ENCODE measurements at places on chromosomes 3 and 15. TPM values are rescaled to one million over a fixed set of nuclear protein-coding genes. Genes with fewer than 3 reads are reported as not detected.

DNA sequence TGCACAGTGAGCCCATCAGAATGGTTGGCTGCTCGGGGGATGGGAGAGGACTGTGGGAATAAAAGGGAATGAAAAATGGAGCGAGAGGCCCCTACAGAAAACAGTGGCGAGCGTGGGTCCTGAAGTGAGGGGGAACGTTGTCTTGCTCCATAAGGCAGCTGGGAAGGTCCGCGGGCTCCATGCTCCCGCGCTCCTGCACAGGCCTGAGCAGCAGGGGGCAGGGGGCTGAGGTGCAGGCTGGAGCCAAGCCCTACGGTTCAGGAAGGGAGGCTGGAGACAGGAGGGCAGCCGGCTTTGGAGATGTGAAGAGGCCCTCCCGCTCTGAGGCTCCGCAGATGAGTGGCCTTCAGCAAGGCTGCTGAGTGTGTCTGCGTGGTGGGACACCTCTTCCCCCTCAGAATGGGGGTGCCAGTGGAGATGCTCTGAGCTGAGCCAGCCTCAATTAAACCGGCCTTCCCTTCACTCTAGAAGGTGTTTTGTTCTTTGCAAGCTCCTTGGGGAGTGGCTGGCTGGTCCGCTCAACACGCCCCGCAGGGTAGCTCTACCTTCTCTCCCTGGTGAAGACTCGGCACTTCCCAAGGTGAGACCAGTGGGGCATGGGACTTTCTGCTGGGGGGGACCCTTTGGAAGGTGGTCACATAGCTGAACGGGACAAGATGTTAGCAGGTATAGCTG is 208.0 kb downstream of the XXYLT1 start:
- no peak for DNase-seq

GRCh38 chr3:46124216-46125177 is 83.6 kb downstream of the CCR1 start:
- DNase-seq, result no peak

DGKG gene
- 1.2 TPM for total RNA-seq

GRCh38 chr3:192923731-192924130 is 6.1 kb upstream of the MB21D2 start:
- no peak for DNase-seq

- DNase-seq, result no peak
Measured at GRCh38 chr3:95627697-95628096, 1186.7 kb upstream of the EPHA6 start.

DNA sequence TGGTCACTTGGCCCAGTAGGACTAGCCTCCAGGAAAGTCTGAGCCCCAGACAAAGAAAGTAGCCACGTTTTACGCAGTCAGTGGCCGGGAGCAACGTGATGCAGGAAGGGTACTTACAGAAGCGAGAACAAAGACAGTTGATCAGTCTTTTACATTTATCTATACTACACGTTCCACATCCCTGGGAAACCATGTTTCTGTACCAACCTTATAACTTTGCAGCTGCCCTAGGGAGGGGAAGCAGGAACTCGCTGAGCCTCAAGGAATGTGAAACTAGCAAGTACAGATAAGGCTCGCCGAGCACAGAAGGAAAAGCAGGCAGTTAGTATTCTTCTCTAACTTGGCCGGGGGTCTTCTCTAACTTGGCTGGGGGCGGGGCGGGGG is 3.4 kb upstream of the KNL1 start:
- DNase-seq, result no peak

ZNF660 gene
- total RNA-seq, result 0.52 TPM

THRB gene
- not detected for total RNA-seq

DNA sequence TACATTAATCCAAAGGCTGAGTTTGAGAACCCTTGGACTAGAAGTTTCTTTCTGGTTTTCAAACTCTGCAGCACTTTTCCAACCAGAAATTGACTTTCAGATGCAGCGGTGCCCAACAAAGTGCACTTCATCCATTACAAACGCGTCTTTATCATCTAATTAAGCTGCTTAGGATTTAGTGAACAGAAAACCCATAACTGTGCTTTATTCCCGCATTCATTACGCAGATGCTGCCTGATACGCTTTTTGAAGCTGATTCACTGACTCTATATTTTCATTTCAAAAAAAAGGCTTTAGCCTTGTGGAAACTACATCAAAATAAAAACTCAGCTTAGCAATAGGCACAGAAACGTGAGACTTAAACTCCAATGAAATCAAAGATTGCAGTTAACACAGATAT is 69.8 kb upstream of the CTXND1 start:
- no peak for DNase-seq

- DNase-seq, result no peak
Measured at GRCh38 chr15:41078125-41078524, 38.0 kb downstream of the INO80 start.

GRCh38 chr3:177571271-177571943 is 374.1 kb upstream of the TBL1XR1 start:
- DNase-seq, result no peak

GRCh38 chr3:182904164-182904563 is 76.2 kb downstream of the DCUN1D1 start:
- no peak for DNase-seq

- no peak for DNase-seq
Measured at GRCh38 chr3:5750874-5751640, 563.5 kb downstream of the EDEM1 start.

GRCh38 chr15:50315814-50316630 is 39.0 kb downstream of the GABPB1 start:
- DNase-seq, result no peak

DNA sequence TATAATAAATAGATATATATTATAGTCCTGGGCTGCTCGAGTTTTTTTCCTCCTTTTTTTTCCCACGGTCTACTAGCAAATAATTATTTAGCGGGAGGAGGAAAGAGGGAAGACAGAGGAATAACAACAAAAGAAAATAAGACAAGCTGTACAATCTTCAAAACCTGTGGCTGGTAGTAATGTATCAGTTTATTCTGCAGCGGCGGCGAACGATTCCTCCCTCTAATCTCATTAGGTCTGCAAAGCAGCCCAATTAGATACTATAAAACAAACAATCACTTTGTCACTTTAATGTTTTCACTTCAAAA is 390 bp upstream of the TLE3 start:
- DNase-seq, result no peak

- no peak for DNase-seq
Measured at GRCh38 chr15:66931768-66932633, 133.4 kb upstream of the SMAD3 start.

HTR3E gene
- total RNA-seq, result not detected

GRCh38 chr3:173703771-173704170 is 306.2 kb downstream of the NLGN1 start:
- no peak for DNase-seq

GRCh38 chr15:47618241-47618640 is 99.1 kb upstream of the SEMA6D start:
- no peak for DNase-seq

CLDN16 gene
- total RNA-seq, result not detected

VPS33B gene
- 22.4 TPM for total RNA-seq

DNA sequence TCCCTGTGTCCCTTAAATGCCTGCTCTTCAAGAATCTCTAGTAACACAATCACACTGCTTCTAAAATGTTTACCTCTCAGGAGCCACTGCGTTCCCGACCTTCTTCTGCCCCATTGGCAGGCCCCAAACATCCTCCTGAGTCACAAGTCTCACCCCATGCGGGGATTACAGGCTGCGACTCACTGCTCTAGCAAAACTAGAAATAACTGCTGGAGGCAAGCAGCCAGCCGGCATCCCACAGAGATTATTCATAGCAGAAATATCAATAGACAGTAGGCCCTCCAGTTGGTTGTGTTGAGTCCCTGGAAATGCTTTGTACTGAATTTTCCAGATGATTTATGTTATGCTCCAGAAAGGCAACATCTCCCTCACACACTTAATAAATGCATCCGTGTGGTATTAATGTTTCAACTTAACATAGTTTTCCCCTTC is 64.8 kb downstream of the RFTN1 start:
- DNase-seq, result peak; percentile 12

HYAL1 gene
- 0.24 TPM for total RNA-seq

C15orf61 gene
- total RNA-seq, result 8.3 TPM

GRCh38 chr3:48544141-48544540 is 12.5 kb downstream of the PFKFB4 start:
- DNase-seq, result no peak

AHSG gene
- total RNA-seq, result 0.86 TPM

GRCh38 chr15:88284318-88284998 is 27.9 kb upstream of the NTRK3 start:
- DNase-seq, result no peak

KATNBL1 gene
- 35.1 TPM for total RNA-seq

ZBBX gene
- total RNA-seq, result not detected

- no peak for DNase-seq
Measured at GRCh38 chr3:82587174-82587573, 825.7 kb upstream of the GBE1 start.

GRCh38 chr15:50880206-50880605 is 28.3 kb upstream of the AP4E1 start:
- DNase-seq, result no peak

RCCD1 gene
- 11.1 TPM for total RNA-seq

GRCh38 chr3:23580096-23580713 is 225.6 kb upstream of the UBE2E1 start:
- DNase-seq, result no peak

MCTP2 gene
- total RNA-seq, result 9.5 TPM

CCR1 gene
- 1.2 TPM for total RNA-seq

NRG4 gene
- total RNA-seq, result 0.20 TPM

- no peak for DNase-seq
Measured at GRCh38 chr3:14563946-14564539, 23.9 kb upstream of the GRIP2 start.

SENP7 gene
- total RNA-seq, result 4.6 TPM

CD200 gene
- total RNA-seq, result 109 TPM

- no peak for DNase-seq
Measured at GRCh38 chr15:80456517-80457492, 52.6 kb downstream of the ARNT2 start.

DNA sequence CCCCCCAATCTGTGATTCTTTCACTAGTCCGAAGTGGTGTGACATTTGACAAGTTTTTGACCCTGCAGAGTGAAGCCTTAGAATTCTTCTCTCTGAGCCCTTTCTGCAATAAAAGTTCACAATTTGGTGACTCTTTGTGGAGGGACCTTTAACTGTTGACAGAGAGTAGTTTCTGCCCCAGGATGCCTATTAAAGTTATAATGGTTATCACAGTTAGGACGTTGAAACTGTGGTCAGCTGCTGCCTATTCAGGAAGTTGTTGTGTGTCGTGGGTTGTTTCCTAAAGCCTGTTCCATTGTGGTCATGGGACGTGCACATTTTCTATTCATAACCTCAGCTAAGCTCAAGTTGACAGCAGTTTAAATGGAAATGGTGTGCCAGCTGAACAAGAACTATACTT is 274.5 kb downstream of the NEK10 start:
- DNase-seq, result no peak

DNA sequence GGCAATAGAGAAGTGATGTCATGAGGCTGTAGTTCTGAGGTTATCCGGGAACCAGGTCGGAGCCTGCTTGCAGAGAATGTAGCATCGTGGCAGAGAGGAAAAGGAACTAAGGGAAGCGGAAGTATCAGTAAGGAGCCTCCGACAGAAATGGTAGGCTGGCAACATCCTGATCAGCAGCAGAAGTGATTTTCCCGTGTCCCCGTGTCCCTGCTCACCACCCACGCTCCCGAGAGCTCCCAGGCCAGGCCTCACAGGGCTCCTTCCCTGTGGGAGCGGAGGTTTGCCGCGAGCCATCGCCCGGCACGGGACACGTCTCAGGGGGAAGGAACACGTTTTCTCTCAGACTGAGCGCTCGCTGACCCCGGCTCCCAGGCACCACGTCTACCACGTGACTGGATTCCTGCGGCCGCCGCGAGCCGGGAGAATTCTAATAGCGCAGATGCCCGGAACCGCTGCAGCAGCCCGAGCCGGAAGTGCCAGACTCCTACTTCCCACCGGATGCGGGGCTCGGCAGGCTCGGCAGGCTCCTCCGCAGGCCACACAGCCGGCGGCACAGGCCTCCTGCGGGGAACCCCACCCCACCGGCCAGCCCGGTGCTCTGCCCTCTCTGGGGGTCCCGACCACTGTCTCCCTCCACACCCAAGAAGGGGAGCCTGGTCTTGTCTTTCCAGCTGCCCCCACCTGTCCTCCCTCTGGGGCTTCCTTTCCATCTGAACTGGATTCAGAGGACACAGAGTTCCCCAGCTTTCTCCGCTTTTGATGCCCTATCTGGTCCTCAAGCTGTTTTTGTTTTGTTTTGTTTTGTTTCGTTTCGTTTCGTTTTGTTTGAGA is 99.3 kb downstream of the BDH1 start:
- DNase-seq, result peak; percentile 14

Measured in activated T-cell treated with anti-CD3 and anti-CD28 coated beads, Interleukin-2, amount 50 U/mL, for 4 hours (primary cell).